ENCODE measurements at places on chromosomes 5 and 9.

GRCh38 chr9:109517901-109518377, 19.8 kb upstream of the PTPN3 start:
- no peak for DNase-seq

GRCh38 chr5:96809921-96810320, 2.2 kb upstream of the ERAP1 start:
- no peak for DNase-seq

DNA sequence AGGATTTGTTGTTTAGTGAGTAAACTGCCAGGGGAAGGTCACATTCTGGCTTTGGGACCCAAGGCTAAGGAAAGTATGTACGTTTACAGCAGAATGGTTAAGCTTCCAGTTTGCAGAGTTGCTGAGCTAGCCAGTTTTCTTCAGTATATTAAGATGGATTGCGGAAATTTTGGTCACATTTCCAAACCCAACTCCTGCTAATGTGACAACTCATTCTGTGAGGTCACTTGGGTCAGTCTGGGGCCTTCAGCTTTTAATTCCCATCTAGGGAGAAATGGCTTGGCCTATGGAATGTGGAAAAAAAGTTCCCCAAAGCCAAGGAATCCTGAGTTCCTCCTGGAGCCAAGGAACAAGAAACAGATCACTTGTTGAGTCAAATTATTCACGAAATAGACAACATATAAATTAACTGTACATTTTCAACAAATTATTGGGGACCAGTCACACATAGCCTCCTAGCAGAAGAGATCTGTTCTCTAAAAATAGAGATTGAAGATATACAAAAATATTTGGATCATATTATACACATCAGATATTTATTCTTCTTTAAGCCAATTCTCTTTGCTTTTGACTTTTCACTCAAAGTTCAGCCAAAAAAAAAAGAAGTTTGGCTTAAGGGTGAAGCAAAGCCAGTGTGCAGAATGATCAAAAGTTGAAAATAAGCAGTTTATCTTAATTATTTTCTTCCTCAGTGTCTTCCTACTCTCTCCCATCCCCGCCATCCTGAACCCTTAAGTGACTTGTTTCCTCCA, 8.8 kb downstream of the KCNV2 start:
- no peak for DNase-seq

GRCh38 chr5:88269222-88269771, 652 bp upstream of the TMEM161B start:
- DNase-seq = peak; percentile 21

DNA sequence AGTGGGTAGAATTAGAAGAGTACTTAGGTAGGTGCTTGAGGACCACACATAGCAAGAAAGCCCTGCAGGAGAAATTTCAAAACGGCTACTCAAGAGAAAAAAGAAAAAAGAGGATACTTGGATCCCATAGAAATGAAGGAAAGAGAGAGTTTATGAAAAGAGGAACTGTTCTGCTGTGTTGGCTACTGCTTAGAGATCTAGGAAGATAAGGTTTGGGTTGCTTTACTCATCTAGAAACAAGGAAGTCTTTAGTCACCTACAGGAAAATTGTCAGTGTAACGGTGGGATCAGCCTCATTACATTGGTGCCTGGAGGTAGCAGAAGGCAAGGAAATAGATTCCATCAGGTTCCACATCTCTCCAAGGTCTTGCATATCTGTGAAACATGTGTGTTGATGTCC, 14.8 kb upstream of the C5orf46 start:
- no peak for DNase-seq

GRCh38 chr5:103444333-103445038, 118.1 kb downstream of the NUDT12 start:
- DNase-seq = peak; percentile 65

DNA sequence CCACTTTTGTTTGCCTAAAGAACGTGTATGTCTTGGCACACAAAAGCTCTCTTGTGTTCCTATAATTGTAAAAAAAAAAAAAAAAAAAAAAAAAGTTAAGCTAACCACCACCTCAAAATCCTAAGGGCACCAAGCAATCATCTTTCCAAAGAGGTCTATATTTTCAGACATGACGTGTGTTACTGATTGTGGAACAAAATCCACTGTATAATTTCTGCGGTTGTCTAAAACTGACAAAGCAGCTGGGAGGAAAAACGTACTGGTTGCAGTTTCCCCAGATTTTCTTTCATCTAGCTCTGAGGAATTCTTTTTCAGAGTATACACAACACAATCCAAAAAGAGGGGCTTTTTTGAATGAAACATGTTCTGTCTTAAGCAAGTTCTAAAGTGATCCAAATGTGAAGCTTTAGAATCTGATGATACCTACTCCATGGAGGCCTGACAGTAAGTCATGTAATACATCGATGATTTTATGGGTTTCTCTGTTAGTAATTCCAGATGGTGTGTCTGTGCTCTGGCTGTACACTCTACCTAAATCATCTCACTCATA, 375.6 kb upstream of the NUDT12 start:
- DNase-seq = no peak

- no peak for DNase-seq
Measured at GRCh38 chr9:91899219-91899563, 50.8 kb downstream of the ROR2 start.

GRCh38 chr5:146112476-146112875, 7.1 kb upstream of the PLAC8L1 start:
- DNase-seq = no peak

- no peak for DNase-seq
Measured at GRCh38 chr5:81849770-81850367, 99.0 kb upstream of the SSBP2 start.

- peak; percentile 9 for DNase-seq
Measured at GRCh38 chr9:70156729-70157128, 102.0 kb upstream of the SMC5 start.

- no peak for DNase-seq
Measured at GRCh38 chr9:129267141-129267540, 89.1 kb upstream of the IER5L start.

- DNase-seq = peak; percentile 72
Measured at GRCh38 chr9:116157436-116158138, 4.0 kb downstream of the PAPPA start.

GRCh38 chr9:8632493-8632892, 832.9 kb upstream of the DMAC1 start:
- no peak for DNase-seq

GRCh38 chr9:101381833-101382342, 2.9 kb downstream of the BAAT start:
- no peak for DNase-seq

GRCh38 chr9:79384501-79384900, 187.3 kb upstream of the TLE4 start:
- DNase-seq = peak; percentile 59

DNA sequence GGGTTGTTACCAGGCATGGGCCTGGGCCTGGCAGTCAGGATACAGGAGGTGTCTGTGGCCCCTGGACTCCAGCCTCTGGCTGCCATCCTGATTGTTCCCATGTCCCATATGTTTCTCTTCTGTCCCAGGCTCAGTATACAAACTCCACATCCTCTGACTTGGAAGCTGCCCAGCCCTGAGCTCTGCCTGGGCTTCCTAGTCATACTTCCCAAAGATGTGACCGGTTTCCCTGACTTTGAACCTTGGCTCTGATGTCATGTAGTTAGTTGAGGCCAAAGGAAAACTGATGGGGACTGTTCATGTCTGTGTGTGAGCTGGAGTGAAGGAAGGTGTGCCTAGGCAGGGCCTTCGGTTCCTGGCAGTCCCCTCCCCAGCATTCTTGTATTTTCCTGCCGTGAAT, 50.4 kb downstream of the CYSTM1 start:
- DNase-seq = no peak

DNA sequence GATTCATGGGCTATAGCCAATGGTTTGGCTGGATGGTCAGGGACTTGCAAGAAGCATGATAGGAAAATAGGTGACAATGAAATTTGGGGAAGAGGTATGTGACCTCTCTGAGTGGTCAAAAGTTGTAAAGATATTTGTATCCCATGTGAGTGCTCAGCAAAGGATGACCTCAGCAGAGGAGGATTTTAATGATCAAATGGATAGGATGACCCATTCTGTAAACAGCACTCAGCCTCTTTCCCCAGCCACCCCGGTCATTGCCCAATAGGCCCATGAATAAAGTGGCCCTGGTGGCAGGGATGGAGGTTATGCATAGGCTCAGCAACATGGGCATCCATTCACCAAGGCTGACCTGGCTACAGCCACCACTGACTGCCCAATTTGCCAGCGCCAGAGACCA, 138.4 kb upstream of the SPDL1 start:
- DNase-seq = no peak

GRCh38 chr5:179301796-179302195, 43.5 kb downstream of the ADAMTS2 start:
- DNase-seq = no peak

DNA sequence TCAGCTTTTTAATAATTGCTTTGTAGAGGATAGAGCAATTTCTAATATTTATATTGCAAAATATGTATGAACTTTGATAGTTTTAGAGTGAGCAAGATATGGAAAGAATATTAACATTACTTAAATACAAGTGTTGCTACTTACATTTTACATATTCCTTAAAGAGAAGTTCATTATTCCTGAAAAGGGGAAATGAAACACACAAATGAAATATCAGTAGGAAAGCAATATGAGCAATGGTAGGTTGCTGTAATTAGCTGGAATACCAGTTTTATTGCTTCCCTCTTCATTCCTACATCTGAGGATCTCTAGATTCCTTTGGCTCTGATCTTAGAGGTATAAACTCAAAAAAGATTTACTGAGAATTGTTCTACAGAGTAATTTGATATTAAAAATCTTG, 414.1 kb downstream of the FAM170A start:
- DNase-seq = no peak

DNA sequence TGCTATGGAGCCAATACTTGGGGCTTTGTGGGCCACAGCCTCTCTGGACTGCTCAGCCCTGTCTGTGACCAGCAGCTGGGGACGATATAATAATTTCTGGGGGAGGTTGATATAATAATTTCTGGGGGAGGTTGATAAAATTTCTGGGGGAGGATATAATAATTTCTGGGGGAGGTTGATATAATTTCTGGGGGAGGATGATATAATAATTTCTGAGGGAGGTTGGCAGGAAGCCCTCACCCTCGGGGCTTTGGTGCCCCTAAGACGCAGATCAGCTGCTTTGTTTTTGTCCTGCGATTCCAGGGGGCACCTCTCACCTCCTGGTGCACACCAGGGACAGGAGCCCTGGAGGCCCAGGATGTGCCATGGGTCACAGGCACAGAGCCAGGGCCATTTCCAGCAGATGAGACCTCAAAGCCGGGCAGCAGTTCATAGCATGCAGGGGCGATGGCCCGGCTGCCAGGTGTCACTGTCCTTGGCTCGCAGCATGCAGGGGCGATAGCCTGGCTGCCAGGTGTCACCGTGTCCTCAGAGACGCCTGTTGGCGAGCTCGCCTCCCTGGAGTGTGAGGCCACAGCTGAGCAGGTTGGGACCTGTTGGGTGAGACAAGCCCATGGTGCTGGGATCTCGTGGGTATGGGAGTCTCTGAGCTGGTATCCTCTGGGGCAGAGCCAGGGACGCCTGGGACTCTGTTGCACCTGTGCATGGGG, 3.8 kb upstream of the TOR4A start:
- DNase-seq = no peak

DNA sequence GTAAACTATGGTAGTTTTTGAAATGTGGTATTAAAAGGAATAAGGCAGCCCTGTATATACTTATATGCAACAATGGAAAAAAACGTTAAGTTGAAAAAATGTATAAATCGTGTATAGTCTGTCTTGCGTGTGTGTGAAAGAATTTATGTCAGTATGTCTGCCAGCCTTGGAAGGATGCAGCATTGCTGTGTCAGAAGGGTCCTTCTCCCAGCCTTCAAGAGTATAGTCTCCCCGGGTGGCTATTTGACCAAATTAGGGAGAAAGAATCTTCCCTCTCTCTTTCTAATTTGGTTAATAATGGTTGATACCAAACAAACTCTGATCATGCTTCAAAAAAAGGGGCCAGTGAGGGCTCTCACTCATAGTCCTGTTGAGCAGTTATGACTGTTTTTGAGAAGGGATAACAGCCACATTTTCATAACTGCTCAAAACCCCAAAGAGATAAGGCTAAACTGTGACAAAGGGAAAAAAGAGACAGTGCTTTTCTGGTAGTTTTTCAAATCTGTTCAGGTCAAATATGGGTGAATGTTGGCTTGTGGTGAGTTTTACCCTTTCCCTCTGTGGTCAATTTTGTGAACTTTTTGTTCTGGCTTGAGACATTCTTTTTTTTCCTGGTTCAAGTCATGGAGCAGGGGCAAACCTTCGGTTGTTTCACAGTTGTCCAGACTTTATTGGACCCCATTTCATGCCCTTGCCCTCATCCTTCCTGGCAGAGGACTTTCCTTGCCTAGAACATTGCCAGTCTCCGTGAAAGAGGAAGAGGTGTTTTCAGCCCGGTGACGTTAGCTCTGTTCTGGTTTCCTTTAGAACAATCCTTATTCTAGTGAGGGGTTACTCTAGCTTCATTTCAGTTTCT, 21.0 kb downstream of the SNX30 start:
- no peak for DNase-seq

DNA sequence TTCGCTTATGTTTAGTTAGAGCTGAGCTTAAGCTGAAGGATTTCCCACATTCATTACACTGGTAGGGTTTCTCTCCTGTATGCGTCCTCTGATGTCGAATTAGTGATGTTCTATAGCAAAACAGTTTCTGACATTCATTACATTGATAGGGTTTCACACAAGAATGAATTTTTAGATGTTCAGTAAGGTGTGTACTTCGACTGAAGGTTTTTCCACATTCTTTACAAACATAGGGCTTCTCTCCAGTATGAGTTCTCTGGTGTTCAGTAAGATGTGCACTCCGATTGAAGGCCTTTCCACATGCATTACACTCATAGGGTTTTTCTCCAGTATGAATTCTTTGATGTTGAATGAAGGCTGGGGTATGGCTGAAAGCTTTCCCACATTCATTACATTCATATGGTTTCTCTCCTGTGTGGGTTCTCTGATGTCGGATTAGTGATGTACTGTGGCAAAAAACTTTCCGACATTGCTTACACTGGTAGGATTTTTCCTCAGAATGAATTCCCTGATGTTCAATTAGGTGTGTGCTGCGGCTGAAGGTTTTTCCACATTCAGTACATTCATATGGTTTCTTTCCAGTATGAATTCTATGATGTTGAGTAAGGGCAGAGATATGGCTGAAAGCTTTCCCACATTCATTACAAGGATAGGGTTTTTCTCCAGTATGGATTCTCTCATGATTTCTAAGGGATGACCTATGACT, 14.6 kb downstream of the ZNF883 start:
- DNase-seq = no peak

DNA sequence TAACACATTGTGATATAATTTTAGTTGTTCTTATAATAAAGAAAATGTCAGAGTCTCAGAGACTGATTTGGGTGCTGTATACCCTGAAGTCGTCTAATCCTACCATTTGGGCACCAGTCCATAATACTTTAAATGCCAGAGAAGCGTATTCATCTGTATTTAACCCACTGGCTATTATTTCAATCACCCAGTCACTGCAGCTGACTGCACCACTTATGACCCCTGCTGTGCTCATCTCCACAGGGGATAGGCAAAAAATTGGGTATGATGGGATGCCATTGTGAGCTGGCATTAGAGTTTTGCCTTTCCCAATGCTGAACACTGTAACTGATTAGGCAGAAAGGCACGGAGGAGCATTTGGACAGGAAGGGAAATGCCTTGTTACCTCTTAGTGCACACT, 599.7 kb downstream of the CAAP1 start:
- peak; percentile 88 for DNase-seq
